CD4-positive, alpha-beta T cell treated with Interleukin-4 for 4 hours (primary cell): ENCODE measurements at places on chromosomes 16 and 17.

DNA sequence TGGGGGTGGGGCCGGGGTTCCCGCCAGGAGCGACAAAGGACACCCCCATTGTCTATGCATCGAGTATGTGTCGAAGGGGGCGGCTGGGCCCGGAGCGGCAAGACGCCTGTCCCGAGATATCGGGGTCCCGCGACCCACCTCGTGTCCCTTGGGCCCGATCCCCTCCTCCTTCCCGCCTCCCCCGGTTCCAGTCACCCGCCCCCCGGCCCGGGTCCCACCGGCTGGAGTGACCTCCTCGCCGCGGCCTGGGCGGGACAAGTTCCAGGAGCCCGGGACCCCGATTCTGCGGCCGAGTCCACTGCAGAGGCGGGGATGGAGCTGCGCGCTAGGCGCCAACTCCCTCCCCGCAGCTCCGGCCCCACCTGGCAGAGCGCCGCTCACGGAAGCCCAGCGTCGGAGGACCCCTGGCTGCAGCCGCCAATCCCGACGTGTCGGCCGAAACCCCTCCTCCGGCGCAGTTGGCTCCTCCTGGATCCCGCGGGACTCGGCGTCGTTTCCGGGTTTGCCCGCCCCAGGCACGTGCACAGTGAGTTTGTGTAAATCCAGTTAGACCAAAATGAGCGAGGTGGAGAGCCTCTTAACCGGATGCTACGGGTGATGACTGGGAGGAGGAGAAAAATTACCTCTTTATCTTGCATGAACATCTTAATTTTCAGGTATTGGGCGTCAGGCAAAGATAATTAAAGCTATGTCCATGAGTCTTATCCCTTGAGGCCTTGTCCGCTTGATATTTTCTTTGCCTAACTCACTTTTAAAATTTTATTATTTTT lies at the start of gene NMRAL1:
Gene NMRAL1 (minus strand): TSS at position 434 of the 770 bp plus-strand sequence. CDS start 493 bp downstream, outside the sequence.
- peak; percentile 85 for DNase-seq

GRCh38 chr17:46894476-46895151 lies 28.3 kb upstream of the GOSR2 start:
- DNase-seq, result no peak

DNA sequence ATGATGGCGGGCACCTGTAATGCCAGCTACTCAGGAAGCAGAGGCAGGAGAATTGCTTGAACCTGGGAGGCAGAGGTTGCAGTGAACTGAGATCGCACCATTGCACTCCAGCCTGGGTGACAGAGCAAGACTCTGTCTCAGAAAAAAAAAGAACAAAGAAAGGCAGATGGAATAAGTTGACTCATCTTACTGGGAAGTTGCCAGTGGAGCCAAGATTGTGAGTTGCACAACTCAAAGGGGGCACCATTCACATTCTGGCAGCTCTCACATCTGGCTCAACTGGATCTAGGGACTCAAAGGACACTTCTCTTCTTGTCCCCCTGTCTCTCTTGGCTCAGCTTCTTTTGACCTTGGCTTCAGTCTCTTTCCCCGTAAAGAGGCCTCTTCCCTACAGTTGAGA lies 53.7 kb upstream of the ETV4 start:
- no peak for DNase-seq

GRCh38 chr16:12576878-12577277 lies 226.8 kb downstream of the CPPED1 start:
- no peak for DNase-seq

DNA sequence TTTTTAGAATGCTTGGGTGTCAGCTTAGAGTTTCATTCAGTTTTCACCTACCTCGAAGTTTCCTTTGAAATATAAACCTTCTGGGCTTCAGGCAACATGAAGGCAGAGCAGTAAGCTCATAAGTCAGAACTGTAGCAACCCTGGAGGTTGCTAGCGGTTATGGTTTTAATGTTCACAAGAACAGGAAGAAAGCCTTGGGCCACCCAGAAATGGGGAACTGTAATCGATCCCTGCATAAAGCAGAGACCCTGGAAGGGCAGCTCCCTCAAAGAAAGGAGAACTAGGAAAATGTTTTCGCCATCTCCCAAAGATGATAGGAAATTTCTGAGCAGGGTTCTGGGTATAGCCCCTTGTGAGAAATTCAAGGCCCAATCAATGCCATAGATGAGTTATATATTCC lies 47.8 kb upstream of the RASL10B start:
- DNase-seq, result no peak

GRCh38 chr17:57612202-57613071 lies 132.7 kb downstream of the CCDC182 start:
- peak; percentile 75 for DNase-seq

DNA sequence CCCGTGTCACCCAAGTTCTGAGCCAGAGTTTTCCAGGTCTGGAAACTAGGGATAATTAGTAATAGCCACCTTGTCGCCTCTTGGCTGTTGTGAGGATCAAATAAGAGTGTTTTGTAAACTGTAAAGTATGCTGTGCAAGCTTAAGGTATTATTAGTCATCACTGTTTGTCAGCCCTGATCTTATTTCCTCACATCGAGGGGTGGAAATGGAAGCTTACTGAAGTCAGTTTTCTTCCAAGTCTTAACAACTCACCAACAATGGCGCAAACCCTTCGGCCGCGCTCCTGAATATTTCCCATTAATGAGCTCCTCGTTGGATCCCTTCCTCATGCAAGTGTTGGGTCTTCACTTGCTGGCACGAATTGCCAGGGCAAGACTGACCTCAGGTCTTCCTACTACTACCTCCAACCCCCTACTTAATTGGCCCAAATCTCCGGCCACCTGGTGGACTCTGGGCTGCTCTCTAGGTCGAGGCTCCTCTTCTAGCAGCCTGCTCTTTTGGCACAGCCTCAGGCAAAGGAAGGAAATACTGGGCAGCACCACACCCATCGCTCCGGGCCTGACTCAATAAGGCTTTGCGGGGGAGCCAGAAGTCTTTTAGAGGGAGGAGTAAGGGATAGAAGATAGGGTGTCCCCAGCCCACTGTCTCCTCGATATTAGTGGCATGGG lies 885 bp upstream of the SLC35B1 start:
- peak; percentile 56 for DNase-seq
